Stimulated activated CD8-positive, alpha-beta memory T cell treated with anti-CD3 and anti-CD28 coated beads, Interleukin-7, amount 100 ng/mL, for 1 hour (primary cell): ENCODE measurements at places on chromosomes 1 and 21.

- no peak for DNase-seq
These were observed 29.1 kb upstream of the KIAA0040 start for GRCh38 chr1:175221557-175222175.

GRCh38 chr1:223207293-223208066 is 64.4 kb upstream of the TLR5 start:
- DNase-seq: no peak

DNA sequence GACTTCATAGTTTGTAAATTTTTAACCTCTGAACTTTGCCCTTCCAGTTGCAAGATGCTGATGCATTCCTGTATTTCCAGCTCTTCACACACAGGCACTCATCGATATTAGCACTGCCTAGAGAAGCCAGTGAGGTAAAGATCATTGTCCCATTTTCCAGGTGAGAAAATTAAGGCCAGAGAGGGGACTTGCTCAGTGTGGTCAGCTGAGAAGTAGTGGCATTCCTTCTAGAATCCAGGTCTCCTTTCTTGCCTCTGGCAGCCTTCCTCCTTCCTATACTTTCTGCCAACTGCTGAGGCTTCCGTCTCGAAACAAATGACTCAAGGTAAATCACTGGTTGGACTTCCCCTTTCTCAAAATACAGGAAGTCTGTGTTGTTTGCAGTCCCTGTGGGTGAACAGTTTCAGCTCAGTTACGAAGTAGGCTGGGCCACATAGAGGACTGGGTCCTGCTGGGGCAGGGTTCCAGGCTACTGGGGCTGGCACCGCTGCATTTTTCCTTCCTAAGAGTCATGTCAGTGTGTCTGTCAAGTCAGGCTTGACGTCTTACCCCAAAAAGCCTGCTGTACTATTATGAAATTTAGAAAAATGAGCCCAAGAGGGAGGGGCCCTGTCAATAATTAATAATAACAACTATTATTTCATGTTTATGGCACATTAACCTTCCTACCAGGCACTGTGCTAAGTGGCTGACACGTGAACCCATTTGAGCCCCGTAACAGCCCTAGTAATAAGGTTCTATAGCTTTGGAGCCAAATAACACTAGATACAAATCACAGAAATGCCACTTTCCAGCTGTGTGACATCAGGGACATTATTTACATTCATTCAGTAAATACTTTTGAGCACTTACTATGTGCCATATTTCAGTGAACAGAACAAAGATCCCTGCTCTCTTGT is 16.6 kb upstream of the RNF19B start:
- no peak for DNase-seq

GRCh38 chr1:2091611-2092604 is 41.7 kb downstream of the PRKCZ start:
- DNase-seq: no peak

GRCh38 chr1:87180682-87181081 is 148.0 kb upstream of the LMO4 start:
- DNase-seq: no peak

DNA sequence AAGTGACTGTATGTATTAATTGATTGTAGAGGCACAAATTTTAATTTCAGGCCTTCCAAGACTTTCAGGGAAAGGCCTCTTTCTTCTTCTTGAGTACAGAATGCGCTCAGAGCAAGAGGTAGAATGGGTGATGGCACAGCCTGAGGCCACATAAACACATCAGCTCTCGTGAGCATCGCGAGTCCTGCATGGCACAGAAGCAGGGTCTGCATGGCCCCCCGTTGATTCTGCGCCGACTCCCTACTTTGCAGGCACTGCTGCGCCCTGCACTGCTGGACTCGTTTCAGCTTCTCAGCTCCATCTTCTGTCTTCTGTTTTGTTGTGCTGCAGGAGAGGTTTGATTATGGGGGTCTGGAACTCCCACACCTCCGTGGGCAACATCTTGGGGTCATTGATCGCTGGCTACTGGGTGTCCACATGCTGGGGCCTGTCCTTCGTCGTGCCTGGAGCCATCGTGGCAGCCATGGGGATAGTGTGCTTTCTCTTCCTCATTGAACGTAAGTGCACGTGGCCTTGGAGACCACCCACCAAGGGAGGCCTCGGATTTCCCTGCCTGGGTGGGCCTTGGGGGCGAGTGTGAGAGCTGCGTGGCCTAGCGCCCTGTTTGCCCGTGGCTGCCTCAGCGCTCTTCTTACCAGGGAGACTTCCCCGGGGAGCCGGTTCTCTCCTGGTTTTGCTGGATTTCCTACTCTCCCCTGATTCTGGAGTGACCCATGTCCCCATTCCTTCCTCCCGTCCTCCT is 29.6 kb downstream of the SLC37A1 start:
- DNase-seq: no peak

DNA sequence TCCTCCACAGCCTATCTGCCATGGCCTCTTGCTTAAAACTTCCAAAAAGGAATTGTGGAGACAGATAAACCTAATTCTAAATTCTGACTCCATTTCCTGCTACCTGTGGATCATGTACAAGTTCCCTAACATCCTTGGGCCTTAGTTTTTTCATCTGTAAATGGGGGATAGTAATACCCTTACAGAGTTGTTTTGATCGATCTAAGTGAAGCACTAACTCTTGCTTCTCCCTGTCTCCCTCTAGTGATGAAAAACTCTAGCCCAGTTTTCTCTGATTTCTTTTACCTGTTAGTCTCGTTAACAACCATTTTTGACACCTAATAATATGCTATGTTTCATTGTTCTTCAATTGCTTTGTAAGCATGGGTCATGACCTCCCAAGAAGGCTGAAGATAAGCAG is 65.9 kb downstream of the TM2D1 start:
- DNase-seq: no peak

DNA sequence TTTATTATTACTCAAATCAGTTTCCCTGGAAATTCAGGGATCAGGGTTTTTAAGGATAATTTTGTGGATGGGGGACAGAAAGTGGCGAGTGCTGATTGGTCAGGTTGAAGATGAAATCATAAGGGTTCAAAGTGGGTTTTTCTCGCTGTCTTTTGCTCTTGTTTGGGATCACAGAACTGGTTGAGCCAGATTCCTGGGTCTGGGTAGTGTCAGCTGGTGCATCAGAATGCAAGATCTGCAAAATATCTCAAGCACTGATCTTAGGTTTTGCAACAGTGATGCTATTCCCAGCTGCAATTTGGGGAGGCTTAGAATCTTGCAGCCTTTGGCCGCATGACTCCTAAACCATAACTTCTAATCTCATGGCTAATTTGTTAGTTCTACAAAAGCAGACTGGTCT is 9.3 kb downstream of the CHI3L2 start:
- DNase-seq: no peak

DNA sequence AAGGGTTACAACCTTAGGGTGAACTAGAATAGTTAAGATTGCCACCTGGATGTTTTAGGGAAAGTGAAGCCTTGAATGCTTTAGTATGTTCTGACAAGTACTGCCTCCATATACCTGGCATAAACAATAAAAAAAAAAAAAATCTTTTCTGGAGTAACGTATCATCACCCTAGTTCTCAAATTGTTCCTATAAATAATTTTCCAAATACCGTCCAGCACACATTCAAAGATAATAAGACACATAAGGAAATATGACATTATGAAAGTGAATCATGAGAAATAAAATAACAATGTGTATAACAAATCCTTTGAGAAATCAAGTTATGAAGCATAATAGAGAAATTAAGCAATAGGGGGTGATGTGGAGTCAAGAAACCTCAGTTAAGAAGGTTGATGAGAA is 20.6 kb downstream of the C1orf141 start:
- no peak for DNase-seq
